ENCODE measurements at places on chromosomes 5 and 9.

DNA sequence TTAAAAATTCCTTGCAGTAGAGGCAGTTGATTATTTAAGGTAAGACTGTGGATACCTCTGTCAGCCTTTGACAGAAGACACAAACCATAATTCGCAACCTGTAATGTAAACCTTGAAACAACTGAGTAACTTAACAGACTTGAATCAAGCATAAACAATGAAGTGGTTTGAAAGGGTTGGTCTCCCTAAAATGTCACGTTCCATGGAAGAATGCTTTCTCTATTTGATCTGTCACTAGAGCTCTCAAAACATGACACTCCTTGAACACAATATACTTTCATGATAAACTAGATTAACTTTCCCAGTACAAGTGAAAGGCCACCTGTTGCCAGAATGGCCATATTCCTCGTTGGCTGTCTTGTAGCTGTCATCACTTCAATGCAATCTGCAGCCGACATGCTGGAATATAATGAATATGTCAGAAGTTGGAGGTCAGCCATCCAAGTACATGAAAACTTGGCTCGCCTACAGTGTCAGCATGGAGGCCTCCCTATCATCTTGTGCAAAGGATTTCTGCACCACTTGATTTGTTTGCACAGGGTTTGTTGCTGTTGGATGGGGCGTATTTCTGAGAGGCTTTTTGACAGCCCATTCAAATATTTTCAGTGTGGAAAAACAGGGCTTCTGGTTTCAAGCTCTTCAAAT, 228.0 kb downstream of the TLE4 start:
- DNase-seq: no peak

DNA sequence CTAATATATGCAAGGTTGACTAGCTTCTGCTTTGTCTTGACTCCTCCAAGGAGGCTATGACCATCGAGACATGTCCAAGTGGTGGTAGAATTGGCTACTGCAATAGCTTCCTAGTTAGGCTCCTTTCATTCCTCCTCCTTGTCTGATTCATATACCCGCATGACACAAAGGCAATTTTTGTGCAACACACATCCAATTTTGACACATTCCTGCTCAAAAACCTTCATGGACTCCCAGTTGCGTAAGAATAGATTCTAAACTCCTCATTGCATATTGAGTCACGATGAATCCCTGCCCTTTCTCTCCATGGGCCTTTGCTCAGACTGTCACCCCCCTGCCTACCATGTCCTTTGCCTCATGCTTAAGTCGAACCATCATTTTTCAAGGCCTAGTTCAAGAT, 344.5 kb downstream of the ACTL7B start:
- no peak for DNase-seq

DNA sequence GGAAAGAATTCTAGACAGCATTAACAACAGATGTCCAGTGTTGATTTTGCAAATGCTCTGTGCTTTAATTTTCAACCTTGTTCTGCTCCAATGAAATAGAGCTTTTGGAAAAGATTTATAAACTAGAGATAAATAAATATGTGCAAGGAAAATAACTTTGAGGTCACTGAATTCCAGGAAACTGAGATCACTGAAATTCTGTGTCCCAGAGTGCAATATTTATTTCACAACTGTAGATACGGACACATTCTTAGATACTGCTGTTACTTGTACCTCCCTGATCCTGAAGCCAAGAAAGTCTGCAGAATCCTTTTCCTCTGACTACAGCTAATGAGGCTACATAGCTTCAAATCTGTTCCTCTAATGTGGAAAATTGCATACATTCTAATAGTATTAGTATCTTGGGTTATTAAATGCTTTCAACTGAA, 222.9 kb downstream of the DOCK8 start:
- no peak for DNase-seq

DNA sequence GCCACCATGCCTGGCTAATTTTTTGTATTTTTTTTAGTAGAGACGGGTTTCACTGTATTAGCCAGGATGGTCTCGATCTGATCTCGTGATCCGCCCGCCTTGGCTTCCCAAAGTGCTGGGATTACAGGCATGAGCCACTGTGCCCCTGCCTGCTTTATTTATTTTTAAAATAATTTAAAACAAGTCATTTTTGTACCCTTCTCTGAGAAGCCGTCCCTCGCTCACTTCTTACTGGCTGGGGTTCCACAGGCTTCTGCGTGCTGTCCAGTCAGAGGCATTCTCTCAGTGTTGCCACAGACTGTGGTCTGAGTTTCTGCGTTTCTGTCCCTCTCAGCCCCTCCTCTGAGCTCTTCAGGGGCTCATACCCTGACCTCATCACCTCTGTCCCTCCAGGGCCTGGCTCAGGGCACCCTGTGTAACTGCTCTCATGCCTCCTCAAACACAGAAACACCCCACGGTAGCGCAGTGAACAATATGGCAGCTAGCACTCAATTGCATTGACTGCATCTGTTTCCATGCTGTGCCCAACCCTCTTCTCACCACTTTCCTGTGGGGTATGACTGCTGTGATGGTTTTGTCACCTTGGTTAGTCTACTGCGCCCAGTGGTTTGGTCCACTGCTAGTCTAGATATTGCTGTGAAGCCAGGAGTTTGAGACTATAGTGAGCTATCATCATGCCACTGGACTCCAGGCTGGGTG, 44.3 kb upstream of the SH3PXD2B start:
- DNase-seq: no peak

- DNase-seq: no peak
Observed at GRCh38 chr5:146794326-146795029, 84.1 kb downstream of the PPP2R2B start.

DNA sequence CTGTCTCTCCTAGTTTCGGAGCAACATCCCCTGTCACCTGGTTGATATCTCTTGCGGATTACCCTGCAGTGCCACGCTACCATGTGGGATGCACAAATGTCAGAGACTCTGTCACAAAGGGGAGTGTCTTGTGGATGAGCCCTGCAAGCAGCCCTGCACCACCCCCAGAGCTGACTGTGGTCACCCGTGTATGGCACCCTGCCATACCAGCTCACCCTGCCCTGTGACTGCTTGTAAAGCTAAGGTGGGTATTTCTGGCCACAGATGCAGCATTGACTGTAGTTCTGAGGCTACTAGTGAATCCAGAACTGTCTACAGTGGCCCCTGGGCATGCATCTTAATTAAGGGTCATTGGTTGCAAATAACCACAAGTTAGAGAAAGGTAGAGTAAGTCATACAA, 50.8 kb downstream of the AQP7 start:
- DNase-seq: no peak

- no peak for DNase-seq
Observed at GRCh38 chr5:74402553-74402952, 238.0 kb downstream of the ENC1 start.

- no peak for DNase-seq
Observed at GRCh38 chr5:59317023-59317773, 576.3 kb downstream of the PDE4D start.

Measured in CD4-positive, alpha-beta T cell treated with Interleukin-12 subunit alpha and Interleukin-12 subunit beta, for 1 hour (primary cell).